ENCODE measurements at places on chromosomes 16 and 17.

DNA sequence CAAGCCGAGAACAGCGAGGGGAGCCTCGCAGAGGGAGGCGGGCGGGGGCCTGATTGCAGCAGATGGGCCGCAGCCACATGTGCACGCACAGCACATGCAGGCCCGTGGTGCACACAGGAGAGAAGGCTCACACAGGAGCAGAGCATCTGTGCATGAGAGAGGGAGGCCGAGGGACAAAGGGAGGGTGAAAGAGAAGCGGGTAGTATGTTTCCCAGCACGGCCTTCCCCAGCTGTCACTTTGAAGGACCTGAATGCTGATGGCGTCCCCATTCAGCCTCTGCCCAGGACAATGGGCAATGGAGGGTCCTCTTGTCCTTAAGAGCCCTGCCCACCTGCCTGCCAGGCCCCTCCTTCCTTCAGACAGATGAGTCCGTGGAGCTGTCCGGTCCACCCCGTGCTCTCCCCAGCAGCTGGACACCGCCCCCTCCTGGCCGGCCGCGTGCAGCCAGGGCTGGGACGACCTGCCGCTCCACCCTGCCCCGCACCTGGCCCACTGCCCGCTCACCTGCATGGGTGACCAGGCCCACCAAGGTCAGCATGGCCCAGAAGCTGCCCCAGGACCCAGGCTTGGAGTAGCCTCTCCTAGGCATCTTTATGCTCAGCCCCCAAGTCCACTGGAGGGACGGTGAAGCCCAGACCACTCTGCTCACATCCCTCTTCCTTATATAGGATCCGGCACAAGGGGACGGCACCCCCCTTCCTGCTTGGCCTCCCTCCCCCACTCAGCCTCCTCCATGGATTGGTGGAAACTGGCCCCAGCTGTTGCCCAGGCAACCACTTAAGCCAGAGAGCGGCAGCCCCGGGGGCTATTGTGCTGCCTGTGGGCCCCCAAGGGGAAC, at the start of gene BTBD17:
TSS of gene BTBD17 (minus strand) at position 639 of the 839 bp plus-strand sequence. CDS start at position 590, 49 bp downstream.
- DNase-seq = no peak

- DNase-seq = no peak
Measured at GRCh38 chr16:17454162-17454730, 16.5 kb downstream of the XYLT1 start.

- DNase-seq = no peak
Measured at GRCh38 chr16:28098171-28098958, 34.9 kb upstream of the GSG1L start.

DNA sequence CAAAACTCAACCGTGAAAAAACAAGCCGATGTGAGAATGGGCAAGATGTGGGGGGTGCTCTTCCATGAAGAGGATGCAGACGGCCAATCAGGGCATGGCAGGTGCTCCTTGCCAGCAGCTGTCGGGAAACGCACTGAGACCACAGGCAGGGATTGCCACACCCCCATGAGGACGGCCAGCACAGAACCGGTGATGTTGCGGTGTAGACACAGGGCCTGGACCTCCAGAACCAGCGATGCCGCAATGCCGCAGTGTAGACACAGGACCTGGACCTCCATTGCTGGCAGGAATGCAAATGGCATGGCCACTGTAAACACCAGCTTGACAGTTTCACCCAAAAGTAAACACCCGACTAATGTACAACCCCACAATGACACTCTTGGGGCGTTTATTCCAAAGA, 164.9 kb downstream of the BANP start:
- no peak for DNase-seq

DNA sequence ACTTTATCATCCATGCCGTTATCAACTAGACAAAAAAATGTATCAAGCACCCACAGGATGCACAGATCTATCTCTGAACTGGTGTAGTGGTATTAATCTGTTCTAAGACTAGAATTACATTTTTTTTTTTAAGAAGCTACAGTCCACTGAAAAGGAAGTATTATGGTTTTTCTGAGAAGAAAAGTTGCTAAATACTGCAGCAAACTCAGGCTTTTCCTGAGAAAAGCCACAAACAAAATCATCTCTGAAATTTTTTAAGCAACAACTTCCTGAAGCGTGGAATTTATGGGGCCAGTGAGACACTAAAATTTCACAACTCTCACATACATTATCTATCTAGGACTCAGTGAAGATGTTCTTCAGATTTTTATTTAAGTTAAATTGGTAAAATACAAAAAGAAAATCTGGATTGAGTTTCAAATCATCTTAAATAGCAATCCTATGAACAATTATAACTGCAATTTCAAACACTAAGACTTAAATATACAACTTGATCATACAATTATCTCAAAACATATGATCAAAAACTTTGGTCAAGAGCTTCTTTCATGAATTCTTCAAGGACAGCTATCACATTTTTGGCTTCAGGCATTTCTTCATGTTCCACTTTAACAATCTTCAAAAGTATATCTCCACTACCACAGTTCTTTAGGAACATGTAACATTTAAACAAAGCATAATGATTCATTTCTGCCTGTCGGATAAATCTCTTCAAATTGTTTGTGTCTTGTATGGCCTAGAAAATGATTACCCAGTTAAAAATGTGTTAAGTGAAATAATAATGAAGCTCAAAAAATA, 10.5 kb downstream of the C17orf75 start:
- no peak for DNase-seq

GRCh38 chr17:59093702-59094231, 12.9 kb downstream of the TRIM37 start:
- no peak for DNase-seq

Data from activated T-cell treated with anti-CD3 and anti-CD28 coated beads for 4 hours (primary cell).